ENCODE measurements at places on chromosomes 2 and 18. TPM values are rescaled to one million over a fixed set of nuclear protein-coding genes. Genes with fewer than 3 reads are reported as not detected.

Gene TRPM8
- total RNA-seq = under 0.01 TPM

Gene SERPINB8
- 8.7 TPM for total RNA-seq

Gene CAPN13
- not detected for total RNA-seq

Gene FNDC4
- 11.9 TPM for total RNA-seq

Measured in smooth muscle cell of bladder (primary cell).